Pancreas (tissue), 10 donors: ENCODE measurements at places on chromosomes 12 and 14. TPM values are rescaled to one million over a fixed set of nuclear protein-coding genes. Genes with fewer than 3 reads are reported as not detected.

DNA sequence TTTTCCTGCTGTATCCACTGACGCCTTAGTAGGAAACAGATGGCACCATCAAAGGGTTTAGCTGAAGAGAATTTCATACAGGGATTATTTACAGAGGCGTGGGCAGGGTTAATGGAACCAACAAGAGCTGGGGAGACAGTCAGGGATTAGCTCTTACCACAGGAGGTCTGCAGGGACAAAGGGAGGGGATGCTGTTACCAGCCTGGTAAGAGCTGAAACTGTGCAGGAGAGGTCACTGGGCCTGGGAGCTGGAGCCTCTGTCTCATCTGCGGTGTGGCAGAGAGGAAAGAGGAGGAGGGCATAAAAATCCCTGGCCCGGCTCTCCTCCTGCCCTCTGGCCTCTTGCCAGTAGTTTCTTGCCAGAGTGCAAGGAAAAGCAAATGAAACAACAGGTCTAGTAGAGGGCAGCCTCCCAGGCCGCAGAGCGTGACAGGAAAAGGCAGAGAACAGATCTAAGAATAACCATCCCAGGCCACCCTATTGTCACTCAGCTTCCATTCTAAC, 18.9 kb upstream of the POC1B start:
- DNase-seq: peak; percentile 35

- DNase-seq: no peak
Measured at GRCh38 chr12:2409656-2410265, 357.0 kb downstream of the CACNA1C start.

DNA sequence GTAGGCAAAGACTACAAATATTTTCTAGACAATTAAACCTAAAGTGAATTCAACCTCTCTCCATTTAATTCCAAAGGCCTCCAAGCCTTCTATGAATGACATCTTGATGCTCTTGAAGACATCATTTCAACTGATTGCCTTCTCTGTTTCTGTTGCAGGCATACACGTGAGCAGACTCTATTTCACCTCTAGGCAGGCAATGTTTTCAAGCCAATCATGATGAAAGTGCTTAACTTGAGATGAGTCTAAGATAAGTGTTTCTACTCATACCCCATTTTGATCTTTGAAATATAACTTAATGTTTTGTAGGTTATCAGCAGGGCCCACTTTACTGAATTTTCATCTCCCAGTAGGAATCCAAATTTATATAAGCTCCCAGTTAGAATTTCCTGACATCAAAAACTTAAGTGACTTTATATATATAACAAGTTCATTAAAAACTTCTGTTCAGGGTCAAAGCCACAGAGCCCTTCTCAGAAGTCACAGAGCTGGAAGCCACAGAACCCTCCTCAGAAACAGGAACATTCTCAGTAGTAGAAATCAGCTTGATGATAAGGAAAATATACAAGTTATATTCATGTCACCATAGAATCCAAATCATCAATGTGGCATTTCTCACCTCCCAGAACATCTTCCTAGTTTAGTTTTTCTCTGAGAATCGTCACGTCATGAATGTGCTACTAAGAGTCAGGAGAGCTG, 108.5 kb downstream of the PHLDA1 start:
- DNase-seq: no peak

GRCh38 chr14:72476657-72477499, 417.0 kb downstream of the DPF3 start:
- no peak for DNase-seq

GRCh38 chr12:94769047-94769420, 118.7 kb upstream of the TMCC3 start:
- no peak for DNase-seq

DNA sequence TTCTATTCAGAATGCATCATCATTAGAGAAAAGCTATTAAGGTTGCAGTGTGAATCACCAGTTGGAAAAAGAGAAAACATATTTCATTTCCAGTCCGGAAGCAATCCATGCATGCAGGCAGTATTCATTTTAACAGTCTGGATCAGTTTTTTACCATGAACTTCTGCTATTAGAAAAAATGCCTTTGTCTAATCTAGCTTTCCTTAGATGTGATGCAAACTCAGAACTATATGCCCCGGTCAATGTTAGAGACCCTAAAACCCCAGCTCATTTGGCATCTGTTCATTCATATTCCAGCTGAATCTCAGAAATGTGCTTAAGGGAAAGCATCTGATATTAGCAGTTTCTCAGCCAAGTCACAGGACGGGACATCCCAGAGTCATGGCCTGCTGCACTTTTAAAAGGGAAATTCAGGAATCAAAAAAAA, 8.5 kb downstream of the IRAK3 start:
- DNase-seq: no peak

DNA sequence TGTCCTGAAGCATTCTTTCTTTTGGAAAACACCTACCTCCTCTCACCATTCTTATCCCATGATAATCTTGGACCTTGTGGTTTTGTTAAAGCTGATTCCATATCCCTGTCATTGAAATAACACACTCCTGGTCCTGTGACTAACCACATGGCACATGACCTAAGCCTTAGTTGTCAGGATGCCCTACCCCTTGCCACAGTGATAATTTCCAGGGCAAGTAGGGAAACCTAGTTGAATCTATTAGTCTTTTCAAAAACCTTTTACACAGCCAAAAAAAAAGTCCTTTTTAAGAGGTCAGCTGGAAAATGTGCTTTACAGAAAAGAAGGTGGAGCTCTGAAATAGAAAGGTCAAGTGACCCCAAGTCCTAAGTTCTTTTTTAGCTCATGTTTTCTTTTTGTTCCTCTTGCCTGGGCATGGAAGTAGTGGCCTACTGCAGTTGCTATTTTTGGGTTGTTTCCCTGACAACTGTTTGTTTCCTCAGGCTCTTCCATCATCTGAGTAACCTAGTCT, 608.4 kb downstream of the LRFN5 start:
- no peak for DNase-seq

DNA sequence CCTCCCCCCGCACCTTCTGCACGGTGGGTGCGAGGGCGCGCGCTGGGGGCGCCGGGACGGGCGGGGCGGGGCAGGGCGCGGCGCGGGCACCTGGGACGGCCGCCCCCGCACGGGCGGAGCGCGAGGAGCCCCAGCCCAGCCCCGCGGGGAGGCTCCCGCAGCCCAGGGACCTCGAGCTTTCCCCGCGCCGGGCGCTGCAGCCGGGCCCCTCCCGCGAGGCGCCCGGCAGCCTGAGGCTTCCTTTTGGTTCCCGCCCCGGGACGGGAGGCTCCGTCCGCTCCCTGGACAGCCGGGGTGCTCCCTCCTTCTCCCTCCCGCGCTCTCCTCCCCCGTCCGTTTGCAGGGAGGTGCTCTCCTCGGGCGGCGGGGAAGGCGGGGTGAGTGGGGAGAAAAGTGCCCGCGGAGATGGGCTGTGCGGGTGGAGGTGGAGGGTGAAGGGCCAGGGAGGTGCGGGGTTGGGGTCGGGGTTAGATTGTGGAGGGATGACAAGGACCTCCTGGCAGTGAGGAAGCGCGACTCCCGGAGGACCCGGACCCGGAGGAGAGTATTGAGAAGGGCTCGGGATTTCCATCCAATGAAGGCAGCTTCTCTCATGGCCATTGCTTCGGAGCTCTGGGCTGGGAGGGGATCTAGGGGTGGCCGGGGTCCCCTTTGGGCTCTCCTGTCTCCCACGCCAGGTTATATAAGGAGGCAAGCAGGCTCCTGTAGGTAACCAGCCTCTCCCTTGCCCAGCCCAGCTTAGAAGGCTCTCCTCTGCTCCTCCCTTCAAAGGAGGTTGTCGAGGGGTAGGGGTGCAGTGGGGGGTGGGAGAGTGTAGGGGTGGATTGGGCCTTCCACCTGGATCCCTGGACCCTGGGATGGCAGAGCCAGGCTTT, 645 bp downstream of the JDP2 start:
- DNase-seq: peak; percentile 59

GRCh38 chr12:25107920-25108319, 87.0 kb downstream of the DNAI7 start:
- no peak for DNase-seq

- DNase-seq: no peak
Measured at GRCh38 chr14:68650404-68650994, 142.4 kb downstream of the ZFP36L1 start.

- no peak for DNase-seq
Measured at GRCh38 chr14:50040895-50041465, 75.4 kb downstream of the VCPKMT start.

GRCh38 chr12:109222496-109222895, 86.6 kb downstream of the FOXN4 start:
- DNase-seq: no peak

- no peak for DNase-seq
Measured at GRCh38 chr14:91307652-91308051, 63.1 kb upstream of the GPR68 start.

DNA sequence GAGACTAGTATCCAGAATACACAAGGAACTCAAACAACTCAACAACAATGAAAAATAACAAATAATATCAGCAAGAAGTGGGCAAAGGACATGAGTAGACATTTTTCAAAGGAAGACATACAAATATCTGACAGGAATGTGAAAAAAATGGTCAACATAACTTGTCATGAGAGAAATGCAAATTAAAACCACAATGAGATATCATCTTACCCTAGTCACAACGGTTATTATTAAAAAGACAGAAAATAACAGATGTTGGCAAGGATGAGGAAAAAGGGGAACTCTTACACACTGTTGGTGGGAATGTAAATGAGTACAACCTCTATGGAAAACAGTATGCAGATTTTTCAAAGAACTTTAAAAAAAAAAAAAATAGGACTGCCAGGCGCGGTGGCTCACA, 20.4 kb downstream of the VWF start:
- DNase-seq: no peak

- DNase-seq: peak; percentile 76
Measured at GRCh38 chr12:58540480-58541299, 379.6 kb downstream of the LRIG3 start.

DNA sequence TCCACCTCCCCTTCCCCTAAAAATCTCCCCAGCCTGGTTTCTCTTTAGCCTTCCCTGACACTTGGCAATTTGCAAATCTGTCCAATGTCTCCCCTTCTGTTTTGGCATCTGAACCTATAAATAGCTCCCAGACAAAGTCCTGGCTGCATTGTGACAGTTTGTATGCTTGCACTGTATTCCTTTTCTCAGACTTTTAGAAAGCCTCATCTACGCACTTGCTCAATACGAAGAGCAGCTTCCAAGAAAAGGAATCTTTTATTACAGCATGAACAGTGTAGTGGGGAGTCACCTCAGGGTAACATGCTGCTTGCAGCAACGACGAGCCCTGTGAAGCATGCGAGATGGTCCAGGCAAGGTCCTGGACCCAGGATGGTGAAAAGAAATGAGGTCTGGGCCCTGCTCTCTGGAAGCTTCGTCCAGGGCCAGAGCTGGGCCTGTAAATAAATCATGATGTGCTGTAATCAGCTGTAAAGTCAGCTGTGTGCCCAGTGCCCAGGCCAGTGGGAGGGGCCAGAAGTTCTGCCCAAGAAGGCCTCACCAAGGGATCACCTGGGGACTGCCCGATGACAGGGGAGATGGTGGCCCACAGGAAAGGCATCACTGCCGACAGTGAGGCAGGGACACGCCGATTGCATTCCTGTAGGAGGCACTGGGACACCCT, 88.3 kb downstream of the RIN3 start:
- no peak for DNase-seq

DNA sequence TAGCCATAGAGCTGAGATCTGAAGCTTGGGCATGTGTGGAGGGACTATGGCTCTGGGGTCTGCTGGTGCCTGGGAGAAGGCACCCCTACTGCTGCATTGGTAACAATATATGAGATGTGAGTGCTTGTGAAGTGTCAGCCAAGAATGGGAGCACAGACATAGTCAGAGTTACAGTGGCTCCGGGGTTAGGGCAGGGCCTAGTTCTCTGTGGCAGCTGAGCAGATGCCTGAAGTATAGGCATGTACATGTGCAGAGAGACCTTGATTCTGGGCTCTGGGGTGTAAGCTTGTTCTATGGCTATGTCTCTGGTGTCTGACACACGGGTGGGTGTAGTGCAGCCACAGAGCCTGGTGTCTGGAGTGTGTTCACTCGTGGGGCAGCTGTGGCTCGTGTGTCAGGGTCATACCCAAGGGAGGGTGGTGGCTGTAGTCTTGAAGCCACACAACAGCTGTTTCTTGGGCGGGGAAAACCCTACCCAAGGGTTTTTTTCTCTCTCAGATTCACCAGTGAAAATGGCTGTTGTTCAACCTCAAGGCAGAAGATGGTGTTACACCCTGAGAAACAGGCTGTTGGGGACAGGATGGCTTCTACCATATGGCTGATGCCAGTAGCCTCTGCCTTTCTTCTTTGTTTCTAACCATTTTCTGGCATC, 11.9 kb upstream of the TCL1A start:
- DNase-seq: no peak

DNA sequence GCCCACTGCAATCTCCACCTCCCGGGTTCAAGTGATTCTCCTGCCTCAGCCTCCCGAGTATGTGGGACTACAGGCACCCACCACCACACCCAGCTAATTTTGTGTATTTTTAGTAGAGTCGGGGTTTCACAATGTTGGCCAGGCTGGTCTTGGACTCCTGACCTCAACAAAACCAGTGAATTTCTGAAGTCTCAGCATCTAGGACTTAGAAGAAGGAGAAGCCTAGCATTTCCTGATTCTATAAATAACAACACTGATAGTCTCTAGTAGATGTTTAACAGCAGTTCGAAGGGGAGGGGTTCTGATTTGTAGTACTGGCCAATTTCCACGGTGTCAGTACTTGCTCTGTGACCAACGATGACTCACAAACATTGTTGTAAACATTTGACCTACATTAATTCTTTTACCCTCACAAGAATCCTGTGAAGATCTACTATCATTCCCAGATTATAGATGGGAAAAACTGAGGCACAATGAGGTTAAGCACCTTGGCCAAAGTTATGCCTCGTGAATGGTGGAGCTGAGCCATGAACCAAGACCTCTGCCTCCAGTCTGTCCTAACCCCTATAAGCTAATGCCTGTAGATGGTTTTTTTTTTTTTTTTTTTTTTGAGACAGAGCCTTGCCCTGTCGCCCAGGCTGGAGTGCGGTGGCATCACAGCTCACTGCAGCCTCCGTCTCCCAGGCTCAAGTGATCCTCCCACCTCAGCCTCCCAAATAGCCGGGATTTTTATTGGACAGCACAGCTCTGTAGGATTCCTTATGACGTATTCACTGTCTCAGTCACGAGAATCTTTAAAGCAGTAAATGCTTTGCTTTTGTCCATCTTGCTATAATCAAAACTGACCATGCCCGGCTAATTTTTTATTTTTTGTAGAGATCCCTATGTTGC, 5.2 kb downstream of the P2RX4 start:
- DNase-seq: peak; percentile 76

- DNase-seq: no peak
Measured at GRCh38 chr14:91380610-91381371, 36.8 kb downstream of the CCDC88C start.

GRCh38 chr12:105256921-105257320, 20.9 kb upstream of the APPL2 start:
- DNase-seq: no peak

- no peak for DNase-seq
Measured at GRCh38 chr12:72888693-72889092, 616.5 kb downstream of the TRHDE start.

- DNase-seq: no peak
Measured at GRCh38 chr12:39993268-39993667, 112.6 kb downstream of the SLC2A13 start.

- no peak for DNase-seq
Measured at GRCh38 chr12:131116468-131117117, 162.9 kb downstream of the ADGRD1 start.

- no peak for DNase-seq
Measured at GRCh38 chr12:52210186-52210924, 18.5 kb upstream of the KRT80 start.

Gene TSPAN8
- 21.8 TPM for total RNA-seq

Gene MYF6
- not detected for total RNA-seq

Gene DCN
- total RNA-seq: 192 TPM

Gene CACNA2D4
- total RNA-seq: 0.60 TPM

Gene GALNT16
- total RNA-seq: 3.2 TPM

Gene SLC16A7
- total RNA-seq: 31.2 TPM

Gene SERPINA1
- total RNA-seq: 195 TPM

Gene ITPR2
- total RNA-seq: 25.0 TPM

Gene MIP
- total RNA-seq: not detected
